ENCODE measurements at places on chromosomes 7 and 10.
A peak's percentile ranks its signal among the peaks of the same experiment; 100 is the strongest.

DNA sequence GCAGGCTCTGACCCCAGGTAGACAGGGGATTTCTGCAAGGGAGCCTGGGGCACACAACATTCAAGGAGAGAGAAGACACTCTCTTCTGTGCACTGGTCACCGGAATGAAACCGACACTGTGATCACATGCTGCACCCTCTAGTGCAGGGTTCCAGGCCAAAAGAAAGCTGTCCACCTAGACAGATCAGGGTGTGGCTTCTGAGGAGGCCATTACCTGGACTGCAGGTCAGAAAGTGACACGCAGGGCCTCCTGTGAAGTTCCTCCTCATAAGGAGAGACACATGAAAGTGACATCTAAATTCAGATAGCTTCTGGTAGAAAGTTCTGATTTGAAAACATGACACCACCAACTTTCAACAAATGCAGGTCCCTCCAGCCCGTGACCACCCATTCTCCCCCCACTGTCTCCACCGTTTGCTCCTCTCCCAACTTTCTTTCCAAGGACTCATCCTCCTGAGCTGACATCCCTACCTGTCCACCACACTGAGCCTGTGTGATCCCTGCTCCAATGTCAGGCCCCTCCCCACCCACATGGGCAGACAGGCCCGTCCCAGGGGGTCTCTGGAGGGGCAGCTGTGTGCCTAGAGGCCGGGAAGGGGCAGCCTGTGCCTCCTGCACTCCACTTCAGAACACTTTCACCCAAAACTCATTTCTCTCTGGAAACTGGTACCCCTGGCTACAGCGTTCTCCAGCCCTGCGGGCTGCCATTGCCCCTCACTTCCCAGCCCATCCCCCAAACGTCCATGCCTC, 198.0 kb downstream of the TNS3 start:
- no peak for DNase-seq

DNA sequence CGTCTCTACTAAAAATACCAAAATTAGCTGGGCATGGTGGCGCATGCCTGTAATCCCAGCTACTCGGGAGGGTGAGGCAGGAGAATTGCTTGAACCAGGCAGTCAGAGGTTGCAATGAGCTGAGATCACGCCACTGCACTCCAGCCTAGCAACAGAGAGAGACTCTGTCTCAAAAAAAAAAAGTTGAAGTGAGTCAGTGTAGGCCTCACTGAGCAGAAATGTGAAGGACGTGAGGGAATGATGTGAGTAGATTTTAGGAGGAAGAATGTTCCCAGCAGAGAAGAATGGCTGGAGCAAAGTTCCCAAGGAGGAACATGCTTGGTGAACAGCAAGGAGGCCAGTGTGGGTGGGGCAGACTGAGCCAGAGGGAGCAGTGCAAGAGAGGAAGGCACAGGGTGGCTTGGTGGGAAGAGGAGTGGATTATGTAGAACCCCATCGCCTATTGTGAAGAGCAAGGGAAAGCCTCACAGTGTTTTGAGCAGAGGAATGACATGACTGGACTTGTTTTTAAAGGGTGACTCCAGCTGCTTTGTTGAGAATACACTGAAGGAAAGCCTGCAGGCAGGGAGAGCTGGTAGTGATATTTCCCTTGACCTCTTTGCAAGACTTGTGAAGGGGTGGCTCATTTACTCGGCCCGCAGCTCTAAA, 708.7 kb downstream of the SUGCT start:
- DNase-seq = no peak

DNA sequence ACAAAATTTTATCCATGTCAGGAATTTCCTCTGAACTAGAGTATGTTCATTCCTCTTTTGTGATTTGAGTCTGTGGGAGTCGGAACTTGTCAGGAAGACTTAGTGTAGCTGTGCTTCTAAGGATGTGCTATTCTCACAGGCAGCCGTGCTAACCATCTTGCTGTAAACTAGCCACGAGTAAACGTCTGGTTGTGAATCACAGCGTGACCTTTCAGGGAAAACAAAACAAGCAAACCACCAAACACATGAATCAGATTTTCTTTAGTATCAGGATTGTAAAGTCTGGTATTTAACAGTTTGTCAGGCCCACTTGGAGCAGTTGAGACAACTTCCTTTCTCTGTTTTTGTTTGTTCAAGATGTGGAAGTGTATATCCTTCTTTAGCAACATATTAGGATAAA, 32.0 kb downstream of the AUTS2 start:
- DNase-seq = no peak

DNA sequence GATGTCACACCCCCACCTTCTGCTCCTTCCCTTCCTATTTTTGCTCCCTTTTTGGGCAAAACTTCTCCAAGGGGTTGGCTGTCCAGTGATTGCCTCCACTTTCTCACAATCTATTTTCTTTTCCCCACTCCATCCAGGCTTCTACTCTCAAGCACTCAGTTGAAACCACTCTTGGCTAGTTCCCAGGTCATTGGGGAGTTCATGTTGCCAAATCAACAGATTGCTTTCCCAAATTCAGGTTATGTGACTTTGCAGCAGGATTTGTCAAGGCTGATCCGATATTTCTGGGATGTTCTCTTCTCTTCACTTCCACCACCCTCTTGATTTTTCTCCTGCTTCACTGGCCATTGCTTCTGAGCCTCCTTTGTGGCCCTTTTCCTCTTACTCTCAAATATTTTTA, 258.7 kb upstream of the SLC26A5 start:
- peak; percentile 24 for DNase-seq

GRCh38 chr7:2444476-2444875, 31.7 kb downstream of the GRIFIN start:
- no peak for DNase-seq

DNA sequence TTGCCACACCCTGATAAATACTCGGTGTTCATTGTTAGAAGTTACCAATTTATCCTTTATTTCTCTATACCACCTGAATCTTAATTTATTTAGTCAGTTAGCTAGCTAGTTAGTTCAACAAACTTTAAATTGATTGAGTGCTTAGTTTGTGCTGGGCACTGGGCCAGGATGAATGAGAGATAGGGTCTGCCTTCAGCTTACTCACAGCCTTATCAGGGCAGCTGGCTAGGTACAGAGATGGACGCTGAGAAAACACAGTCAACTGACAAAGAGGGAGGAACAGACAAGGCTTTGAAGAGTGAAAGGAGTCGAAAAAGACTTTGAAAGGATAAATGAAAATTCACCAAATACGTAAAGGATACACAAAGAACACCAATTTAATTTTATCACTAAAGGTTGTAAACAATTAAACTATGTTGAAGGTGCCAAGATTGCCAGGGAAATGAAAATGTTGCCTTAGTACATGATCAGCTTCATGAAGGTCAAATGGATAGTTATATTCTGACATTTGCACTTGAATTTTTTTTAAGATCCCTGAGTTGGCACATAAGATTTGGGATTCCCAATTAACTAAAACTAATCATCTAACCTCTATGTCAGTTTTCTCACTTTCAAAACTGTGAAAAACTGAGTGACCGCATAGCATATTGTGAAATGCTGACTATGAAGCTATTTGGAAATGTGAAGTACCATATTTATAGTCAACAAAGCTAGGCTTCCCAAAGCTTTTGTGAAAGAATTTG, 2.1 kb downstream of the CAV2 start:
- DNase-seq = no peak
